ENCODE measurements at places on chromosomes 11 and 22.

GRCh38 chr11:64963072-64963631, 8.8 kb downstream of the MAJIN start:
- no peak for DNase-seq

GRCh38 chr11:1303126-1303821, 6.2 kb downstream of the TOLLIP start:
- peak; percentile 52 for DNase-seq

GRCh38 chr11:10107497-10107896, 186.5 kb downstream of the SBF2 start:
- no peak for DNase-seq

DNA sequence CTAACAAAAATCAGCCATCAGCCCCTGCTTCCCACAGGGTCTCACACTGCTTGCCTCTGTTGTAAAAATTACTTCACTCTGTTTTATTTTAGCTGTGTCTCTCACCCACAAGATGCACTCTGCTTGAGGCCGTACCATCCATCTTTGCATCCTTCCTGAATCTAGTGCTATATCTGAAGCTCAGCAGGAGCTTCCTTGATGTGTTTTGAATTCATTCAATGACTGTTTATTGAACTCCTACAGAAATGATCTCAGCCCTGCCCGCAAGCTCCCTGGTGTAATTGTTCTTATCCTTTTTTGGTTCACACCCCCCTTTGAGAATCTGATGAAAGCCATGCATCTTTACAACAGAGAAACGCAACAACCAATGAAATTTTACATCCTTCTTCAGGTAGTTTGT, 310.2 kb upstream of the ZC3H12C start:
- no peak for DNase-seq

DNA sequence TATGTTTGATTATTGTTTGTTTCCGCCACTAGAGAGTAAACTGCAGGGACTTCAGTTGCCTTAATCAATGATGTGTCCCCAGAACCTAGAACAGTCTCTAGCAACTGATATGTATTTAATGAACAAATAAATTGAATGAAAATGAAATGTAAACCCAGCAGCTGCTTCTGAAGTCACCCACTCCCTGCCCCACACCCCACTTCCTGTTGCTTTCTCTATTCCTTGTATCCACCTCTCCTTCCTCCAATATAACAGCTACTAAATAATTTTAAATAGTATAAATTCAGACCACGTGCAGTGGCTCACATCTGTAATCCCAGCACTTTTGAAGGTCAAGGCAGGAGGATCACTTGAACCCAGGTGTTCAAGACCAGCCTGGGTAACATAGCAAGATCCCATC, 15.8 kb downstream of the MYH9 start:
- no peak for DNase-seq

- DNase-seq: peak; percentile 97
Observed at GRCh38 chr22:22195265-22196017, 49.1 kb upstream of the VPREB1 start.

DNA sequence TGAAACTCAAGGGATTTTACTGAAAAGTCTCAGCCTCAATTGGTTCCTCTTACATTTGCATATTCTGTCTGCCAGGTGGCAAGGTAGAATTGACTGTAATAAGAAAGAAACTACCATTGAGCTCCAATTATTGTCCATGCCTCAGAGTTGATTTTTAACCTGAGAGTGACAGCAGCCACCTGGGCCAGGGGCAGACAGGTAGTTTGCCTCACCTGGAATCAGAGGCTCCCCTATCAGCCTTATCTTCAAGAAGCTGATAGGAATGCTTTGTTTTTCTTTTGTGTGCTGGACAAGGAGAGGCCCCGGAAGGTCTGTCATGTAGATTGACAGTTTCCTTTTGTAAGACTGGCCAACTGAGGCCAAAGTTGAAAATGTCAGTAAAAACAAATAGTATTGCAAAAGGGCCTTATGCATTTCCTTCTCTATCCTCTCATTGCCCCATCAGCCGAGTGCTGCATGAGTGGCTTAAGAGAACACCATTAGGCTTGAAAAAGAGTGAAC, 34.1 kb downstream of the CD44 start:
- no peak for DNase-seq

GRCh38 chr22:20156611-20157429, 6.0 kb upstream of the CCDC188 start:
- peak; percentile 100 for DNase-seq
